ENCODE measurements at places on chromosomes 13 and 19.

DNA sequence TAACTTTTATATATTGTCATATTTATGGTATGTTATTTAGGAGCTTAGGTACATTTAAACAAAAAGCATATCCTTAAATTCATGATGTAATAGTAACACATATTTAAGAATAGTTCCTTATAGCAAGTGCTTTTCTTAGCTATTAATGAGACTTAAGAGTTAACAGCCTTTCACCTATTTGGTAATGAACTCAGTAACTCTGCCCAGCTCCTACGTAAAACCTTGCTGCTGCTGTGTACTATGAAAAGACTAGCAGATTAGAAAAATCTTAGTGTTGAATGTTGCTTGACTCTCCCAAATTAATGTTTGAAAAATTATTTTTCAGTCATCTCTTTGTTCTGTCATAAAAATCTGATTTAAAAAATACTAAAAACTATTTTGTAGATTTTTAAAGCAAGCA, 6.9 kb downstream of the GPR180 start:
- no peak for DNase-seq

DNA sequence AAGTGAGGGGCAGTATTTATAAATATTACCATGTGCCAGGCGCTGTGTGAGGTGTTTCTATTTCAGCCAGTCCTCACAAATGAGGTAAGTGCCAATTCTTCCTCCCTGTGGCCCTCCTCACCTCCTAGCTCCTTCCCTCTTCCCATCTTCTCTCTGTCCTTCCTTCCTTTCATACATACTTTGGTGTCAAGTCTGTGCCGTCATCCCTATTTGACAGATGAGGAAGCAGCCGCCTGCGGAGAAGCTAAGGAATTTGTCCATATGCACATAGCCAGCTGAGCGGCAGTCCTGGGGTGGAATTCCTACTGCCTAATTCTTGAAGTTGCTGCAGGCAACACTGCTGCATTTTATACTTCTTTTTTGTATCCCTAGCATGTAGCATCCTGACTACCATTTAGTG, 150.8 kb downstream of the B3GLCT start:
- no peak for DNase-seq

- no peak for DNase-seq
Observed at GRCh38 chr13:79742923-79743322, 262.0 kb downstream of the NDFIP2 start.

GRCh38 chr13:42667638-42668037, 93.7 kb downstream of the TNFSF11 start:
- DNase-seq, result no peak

DNA sequence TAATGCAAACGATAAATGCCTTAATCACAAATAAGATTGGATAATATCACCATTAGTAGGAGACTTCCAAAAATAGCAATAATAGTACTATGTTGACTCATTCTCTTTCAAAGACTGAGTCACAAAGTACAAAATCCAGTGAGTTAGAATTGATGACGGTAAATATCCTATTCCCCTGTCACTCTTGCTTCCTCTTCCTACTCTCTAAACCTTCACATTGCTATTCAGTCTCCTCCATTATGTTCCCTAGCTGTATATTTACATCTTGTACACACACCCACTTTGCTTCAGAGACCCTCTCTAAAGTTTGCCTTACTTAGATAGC, 26.3 kb upstream of the INTS6 start:
- no peak for DNase-seq

DNA sequence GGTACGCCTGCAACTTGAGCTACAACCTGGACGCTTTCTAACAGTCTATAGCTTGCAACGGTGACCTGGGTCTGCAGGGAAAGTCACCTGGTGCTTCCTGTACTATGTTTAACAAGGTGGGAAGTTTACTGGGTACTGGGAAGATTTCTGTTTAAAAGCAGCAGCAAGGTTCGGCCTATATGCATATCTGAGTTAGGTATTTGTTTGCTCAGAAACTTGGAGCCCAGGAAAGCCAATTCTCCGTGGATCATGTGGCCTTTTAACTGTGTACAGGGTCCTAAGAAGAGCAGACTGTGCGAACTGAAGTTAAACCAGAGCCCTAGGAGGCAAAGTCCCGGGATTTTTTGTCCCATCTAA, 103.1 kb downstream of the STK24 start:
- no peak for DNase-seq
